Esophagus mucosa (tissue), 1 donor: ENCODE measurements at places on chromosomes 11 and 22.

DNA sequence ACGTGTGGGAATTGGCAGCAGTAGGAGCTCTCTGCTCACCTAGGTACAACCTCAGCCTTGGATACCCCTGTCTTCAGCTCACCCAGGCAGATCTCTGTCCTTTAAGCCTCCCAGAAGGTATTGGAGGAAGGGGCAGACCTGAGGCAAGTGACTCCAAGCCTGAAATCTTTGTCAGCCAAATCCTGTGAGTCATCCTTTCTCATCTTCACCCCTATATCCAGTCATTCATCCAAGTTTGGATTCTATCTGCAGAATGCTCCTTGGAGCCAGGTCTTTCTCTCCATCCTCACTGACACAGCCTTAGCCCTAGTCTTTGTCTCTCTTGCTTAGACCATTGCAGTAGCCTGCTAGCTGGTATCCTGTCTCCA is 10.4 kb upstream of the THY1 start:
- ATAC-seq: peak; percentile 46

- no peak for ATAC-seq
These were observed 153.0 kb upstream of the LRRC4C start for GRCh38 chr11:41612415-41612814.

DNA sequence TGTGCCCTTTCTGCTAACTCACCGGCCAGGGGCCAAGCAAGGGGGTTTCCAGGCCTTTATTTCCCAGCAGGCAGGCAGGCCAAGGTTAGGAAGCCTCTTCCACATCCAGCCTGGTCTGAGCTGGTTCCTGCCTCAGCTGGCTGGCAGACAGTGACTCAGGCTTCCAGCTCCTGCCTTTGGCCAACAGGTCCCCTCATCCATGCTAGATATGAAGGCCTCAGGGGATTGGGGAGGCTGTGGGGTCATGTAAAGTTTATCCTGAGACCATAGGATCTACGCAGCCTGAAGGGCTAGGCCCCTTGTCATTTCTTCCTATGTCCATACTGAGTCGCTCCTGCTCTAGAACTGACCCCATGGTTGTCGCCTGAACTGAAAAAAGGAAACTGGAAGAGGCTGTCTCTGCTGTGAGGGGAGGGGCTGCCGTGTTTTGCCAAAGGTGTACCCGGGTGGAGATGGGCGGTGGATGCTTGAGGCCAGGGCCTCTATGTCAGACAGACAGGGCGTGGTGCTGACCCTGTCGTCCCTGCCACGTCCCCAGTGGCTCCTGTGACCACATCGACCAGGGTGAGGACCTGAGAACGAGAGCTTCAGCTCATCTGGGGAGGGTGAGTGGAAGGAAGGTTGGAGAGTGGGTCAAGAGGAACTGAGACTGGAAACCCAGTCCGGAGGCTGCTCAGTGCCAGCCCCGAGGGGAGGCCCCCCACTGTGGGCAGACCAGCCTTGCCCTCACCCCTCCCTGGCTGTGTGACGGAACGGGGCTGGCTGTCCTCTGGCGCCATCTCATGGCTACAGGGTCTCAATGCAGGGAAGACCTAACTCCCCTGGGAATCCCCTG is 17.0 kb downstream of the P2RY6 start:
- ATAC-seq: peak; percentile 81

DNA sequence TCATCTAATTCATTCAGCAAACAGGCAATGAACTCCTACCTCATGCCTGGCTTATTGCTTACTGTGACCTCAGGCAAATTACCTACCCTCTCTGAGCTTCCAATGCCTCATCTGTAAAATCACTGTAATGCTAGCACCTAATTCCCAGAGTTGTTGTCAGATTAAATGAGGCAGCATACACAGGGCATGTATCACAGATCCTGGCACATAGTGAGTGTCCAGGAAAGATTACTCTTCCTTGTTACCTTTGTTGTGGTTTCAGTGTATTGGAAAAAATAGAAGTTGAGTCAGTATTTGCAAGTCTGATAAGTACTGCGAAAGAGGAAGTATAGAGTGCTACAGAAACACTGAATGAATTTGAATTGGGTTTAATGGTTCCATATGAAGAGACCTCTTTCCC is 26.4 kb upstream of the LRRC55 start:
- ATAC-seq: peak; percentile 73

DNA sequence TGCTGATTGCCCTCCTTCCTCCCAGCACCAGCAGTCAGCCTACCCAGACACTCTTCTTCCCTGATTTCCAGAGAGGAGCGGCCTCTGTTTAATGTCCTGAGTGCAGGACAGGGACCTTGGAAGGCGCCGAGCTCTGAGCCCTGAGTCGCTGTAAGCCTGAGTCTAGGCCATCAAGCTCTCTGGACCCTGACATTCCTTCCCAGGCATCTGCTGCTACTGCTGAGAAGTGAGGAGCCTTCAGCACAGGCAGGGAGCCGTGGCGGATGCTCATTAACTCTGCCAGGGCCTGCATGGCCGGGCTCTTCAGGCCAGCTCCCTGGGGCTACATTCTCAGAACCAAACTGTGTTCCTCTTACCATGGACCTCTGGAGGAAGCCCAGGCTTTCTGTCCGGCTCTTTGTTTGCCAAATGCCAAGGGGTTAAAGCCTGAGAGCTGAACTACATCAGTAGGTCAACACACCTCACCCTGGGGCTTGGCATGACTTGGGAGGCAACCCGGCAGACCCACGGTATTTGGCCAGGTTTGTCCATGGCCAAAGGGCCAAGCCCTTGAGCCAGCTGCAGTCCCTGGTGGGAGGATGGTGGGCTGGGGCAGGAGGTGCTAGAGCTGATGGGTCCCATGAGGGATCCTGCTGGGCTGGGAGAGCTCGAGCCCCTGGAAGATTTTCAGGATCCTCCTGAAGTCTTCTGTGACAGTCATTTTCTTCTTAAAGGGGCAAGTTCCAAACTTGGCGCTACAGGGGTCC is 721.4 kb downstream of the BRD1 start:
- no peak for ATAC-seq

DNA sequence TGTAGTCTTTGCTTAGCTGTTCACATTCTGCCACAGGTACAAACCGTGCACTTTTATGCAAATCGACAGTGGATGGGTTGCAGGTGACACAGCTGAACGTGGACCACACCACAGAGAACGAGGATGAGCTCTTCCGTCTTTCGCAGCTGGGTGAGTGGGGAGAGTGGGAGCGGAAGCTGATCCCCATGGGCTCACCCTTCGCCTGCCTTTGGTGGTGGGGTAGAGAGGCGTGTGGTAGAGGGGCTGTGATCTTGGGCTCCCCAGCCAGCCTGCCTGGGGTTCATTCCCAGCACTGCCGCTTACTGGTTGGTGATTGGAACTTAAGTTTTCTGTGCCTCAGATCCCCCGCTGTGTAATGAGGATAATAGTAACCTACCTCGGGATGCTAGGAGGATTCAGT is 19.1 kb downstream of the TAB1 start:
- ATAC-seq: no peak

- no peak for ATAC-seq
These were observed 15.4 kb upstream of the TMPRSS13 start for GRCh38 chr11:117944554-117944953.

GRCh38 chr11:18393581-18394274 is 635 bp upstream of the LDHA start:
- ATAC-seq: no peak

DNA sequence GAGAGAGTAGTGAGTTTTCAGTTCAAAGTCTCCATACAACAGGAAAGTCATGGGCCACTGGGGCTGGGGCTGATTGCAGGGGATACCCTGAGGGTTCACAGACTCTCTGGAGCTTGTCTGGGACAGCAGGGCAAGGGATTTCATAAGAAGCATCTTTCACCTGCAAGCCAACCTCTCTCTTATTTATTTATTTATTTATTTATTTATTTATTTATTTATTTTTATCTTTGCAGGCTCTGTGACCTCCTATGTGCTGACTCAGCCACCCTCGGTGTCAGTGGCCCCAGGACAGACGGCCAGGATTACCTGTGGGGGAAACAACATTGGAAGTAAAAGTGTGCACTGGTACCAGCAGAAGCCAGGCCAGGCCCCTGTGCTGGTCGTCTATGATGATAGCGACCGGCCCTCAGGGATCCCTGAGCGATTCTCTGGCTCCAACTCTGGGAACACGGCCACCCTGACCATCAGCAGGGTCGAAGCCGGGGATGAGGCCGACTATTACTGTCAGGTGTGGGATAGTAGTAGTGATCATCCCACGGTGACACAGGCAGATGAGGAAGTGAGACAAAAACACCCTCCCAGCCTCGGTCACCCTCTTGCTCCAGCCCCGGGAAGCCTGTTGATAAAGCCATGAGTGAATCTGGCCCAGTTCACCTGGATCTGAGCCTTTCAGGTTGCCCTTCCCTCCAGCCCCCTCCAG is 68.4 kb downstream of the GGTLC2 start:
- no peak for ATAC-seq

DNA sequence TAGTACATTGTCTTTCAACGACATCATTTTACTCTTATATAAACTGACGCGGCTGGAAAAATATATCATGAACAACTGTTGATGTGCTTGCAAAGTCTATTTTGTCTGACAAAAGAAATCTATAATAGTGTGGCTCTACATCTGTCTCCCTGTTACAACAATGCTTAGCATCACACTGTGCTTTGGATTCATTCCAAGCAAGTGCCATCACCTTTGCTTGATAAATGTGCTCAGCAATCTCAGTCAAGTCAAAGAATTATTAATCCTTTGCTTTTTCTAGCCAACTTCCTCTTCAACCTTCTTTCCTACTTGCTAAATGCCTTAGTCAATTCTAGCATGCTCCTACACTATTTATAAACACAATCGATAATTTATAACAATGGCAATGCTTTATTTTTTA is 140.5 kb downstream of the FCHSD2 start:
- ATAC-seq: no peak

DNA sequence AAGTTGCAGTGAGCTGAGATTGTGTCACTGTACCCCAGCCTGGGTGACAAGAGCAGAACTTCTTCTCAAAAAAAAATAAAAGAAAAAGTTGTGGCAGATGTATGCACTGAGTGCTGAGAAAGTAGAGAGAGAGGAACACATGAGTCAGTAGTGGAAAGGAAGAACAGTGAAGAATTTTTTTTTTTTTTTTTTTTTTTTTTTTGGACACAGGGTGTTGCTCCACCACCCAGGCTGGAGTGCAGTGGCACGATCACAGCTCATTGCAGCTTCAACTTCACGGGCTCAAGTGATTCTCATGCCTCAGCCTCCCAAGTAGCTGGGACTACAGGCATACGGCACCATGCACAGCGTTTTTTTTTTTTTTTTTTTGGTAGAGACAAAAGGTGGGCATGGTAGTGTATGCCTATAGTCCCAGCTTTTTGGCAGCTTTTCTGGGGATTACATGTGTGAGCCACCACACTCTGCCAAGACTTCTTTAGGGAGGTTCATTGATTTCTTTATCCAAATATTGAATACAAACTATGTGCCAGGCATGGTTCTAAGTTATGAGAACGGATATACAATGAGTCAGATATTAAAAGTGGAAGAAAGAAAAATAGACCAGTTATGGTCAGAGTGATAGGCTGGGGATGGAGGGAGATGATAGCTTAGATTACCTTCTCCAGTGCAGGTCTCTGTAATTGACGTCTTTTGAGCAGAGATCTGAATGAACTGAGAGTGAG is 62.0 kb downstream of the YAP1 start:
- peak; percentile 67 for ATAC-seq

DNA sequence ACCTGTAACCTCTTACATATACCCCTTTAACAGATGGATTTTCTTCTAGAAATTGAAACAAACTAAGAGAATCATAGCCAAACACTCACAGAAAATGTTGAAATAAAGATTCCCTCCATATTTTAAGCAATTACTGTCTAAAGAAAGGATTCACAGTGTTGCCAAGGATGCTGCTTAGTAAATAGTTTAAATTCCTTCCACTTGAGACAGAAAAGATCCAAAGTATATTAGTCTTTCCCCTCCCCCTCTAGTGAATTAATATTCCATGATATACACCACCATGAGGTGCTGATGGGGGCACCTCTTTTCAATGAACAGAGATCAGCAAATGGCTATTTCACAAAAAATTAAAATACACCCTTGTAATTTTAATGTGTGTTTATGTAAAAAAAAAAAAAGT is 186.8 kb downstream of the SOX6 start:
- ATAC-seq: no peak

- ATAC-seq: no peak
These were observed 5.6 kb downstream of the DYNC2H1 start for GRCh38 chr11:103114836-103115235.

GRCh38 chr11:19907008-19907579 is 194.5 kb downstream of the NAV2 start:
- ATAC-seq: no peak

GRCh38 chr11:120336641-120337354 is 585 bp downstream of the ARHGEF12 start:
- peak; percentile 49 for ATAC-seq

DNA sequence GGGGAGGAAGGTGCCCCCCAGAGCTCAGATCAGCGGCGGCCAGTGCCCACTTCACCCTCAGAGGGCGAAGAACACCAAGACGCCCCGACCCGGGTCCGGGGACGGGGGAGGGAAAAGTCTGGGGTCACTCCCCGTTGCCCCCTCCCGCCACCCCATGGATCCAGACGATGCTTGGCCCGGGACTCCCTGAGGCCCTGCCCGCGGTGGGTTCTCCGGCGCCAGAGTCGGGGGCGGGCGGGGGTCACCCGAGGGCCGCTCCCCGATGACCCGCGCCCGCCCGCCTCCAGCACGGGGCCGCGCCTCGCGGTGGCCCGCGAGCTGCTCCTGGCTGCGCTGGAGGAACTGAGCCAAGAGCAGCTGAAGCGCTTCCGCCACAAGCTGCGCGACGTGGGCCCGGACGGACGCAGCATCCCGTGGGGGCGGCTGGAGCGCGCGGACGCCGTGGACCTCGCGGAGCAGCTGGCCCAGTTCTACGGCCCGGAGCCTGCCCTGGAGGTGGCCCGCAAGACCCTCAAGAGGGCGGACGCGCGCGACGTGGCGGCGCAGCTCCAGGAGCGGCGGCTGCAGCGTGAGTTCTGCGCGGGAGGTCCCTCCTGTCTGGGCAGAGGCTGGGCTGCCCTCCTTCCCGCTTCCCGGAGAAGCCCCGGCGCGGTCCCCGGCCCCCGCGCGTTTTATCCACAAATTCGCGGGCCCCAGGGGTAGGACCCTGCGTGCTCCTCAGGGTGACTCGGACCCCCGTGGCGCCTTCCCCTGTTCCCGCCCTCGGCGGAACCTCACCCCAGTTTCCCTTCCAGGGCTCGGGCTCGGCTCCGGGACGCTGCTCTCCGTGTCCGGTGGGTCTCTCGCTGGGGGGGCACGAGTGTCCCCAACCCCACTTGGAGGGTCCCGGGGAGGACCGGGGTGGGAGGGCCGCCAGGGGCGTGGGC is 1.1 kb downstream of the NLRP6 start:
- ATAC-seq: no peak

GRCh38 chr11:128354476-128354875 is 232.9 kb downstream of the ETS1 start:
- no peak for ATAC-seq

GRCh38 chr11:65053827-65054508 is 4.4 kb downstream of the NAALADL1 start:
- no peak for ATAC-seq

GRCh38 chr11:47881145-47881544 is 33.0 kb upstream of the NUP160 start:
- no peak for ATAC-seq
